ENCODE measurements at places on chromosomes 1 and 21. TPM values are rescaled to one million over a fixed set of nuclear protein-coding genes. Genes with fewer than 3 reads are reported as not detected.

Gene SGIP1
- total RNA-seq, result not detected

Gene CRYAA
- total RNA-seq, result not detected

Gene ERICH3
- not detected for total RNA-seq

Gene PRELP
- total RNA-seq, result not detected

Gene SH2D5
- total RNA-seq, result not detected

Gene COA7
- 14.6 TPM for total RNA-seq

Gene THEM5
- total RNA-seq, result not detected

Gene MCM3AP
- total RNA-seq, result 118 TPM

Gene MMEL1
- total RNA-seq, result 3.5 TPM

Gene VWA5B1
- total RNA-seq, result not detected

Gene BRDT
- total RNA-seq, result not detected

Gene STX12
- 25.4 TPM for total RNA-seq

Gene HUNK
- 0.15 TPM for total RNA-seq

Gene TMIGD3
- total RNA-seq, result not detected

Gene S100A3
- not detected for total RNA-seq

Gene OR14K1
- not detected for total RNA-seq

Gene ZBTB37
- total RNA-seq, result 10.9 TPM

Gene SLC2A5
- not detected for total RNA-seq

Gene AMY2A
- not detected for total RNA-seq

Gene AMIGO1
- 5.8 TPM for total RNA-seq

Gene APOBEC4
- not detected for total RNA-seq
